ENCODE measurements at places on chromosomes 6 and 20.

DNA sequence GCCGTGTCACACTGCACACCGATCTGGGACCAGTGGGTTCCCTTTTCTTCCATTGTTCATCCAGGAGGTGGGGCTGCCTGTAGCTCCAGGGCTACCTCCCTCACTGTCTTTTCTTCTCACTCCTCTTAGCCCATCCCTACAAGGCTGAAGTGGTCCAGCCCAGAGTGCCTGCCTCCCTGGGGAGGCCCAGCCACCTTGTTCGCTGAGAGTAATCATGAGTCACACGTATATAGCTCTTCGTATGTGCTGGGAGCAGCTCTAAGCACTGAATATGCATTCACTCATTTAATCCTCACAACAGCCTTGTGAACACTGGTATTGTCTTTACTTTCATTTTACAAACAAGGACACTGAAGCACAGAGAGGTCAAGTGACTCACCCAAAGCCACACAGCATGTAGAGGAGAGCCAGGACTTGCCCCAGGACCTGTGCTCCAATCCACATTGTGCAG lies 14.7 kb upstream of the CCDC167 start:
- DNase-seq, result no peak

DNA sequence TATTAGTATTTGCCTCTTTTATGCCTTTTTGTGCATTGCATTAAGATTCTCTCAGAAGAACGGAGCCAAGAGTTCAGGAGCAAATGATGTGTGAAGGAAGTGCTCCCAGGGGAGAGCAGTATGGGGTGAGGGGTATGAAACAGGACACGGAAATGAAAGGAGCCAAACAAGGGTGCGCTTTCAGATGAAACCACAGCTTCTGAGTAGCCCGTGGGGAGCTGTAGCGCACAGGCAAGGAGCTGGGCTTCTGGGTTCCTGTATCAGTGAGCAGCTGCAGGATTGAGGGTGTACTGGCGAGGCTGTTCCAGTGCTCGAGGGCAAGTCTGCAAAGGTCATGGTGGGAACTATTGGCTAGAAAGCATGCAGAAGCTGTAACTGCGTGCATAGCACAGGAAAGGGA lies 25.4 kb downstream of the ANKEF1 start:
- DNase-seq, result no peak

GRCh38 chr6:151763303-151763702 lies 44.2 kb upstream of the ESR1 start:
- no peak for DNase-seq

GRCh38 chr6:170365121-170365520 lies 58.6 kb downstream of the FAM120B start:
- no peak for DNase-seq

DNA sequence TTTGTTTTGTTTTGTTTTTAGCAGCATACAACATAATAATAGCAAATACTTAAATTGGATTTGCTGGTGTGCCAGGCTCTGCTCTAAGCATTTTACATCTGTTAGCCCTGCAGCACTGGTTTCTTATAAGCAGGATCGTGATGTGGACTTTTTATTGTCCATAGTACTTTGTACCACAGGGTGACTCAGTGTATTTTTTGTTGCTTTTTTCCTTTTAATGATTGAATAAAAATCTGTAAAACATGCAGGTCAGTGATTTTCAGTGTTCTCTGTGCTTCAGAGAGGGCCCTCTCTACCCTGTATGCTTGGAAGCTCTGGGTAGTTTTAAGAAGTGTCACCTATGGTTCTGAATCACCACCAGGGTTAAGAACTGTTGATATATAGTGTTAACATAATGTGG lies 4.0 kb downstream of the NT5DC1 start:
- no peak for DNase-seq

- no peak for DNase-seq
Measured at GRCh38 chr6:138038142-138038870, 68.9 kb downstream of the PERP start.

DNA sequence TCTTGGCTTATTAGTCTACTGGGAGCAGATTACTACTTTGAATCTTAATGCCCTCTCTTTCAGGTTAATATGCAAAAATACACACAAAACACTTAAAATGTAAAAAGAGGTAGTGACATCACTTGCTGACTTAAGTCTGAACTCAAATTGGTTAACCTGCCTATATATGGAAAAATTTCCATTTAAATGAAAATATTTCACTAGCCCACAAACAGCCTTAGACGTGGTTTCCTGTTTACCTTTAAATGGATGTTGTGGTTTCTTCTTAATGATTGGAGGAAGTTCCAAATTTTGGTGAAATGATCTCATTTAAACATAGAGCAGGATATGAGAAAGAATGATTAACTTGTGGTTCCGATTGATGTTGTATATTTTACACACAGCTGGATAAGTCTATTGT lies 553.7 kb downstream of the CD109 start:
- DNase-seq, result no peak

DNA sequence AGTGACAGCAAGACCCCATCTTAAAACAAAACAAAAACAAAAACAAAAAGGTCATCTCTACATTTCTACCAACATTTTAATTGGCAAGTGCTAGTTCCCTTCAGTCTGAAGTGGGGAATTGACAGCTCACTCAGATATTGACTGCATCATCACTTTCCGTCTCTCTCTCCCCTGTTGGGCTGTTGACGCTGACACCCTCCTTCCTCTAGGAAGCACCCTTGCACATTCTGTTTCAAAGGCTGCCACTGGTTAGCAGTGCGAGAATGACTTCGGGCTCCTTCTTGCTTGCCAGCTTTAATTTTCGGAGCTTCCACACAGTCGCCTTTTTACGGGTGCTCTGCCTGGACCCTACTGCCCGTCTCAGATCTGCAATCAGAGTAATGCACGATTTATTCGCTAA lies 96.6 kb upstream of the INSM1 start:
- DNase-seq, result no peak

- no peak for DNase-seq
Measured at GRCh38 chr20:22773344-22773743, 189.0 kb upstream of the FOXA2 start.

GRCh38 chr20:10336959-10337729 lies 96.9 kb downstream of the MKKS start:
- DNase-seq, result no peak

GRCh38 chr6:158501360-158502262 lies 58.3 kb upstream of the TMEM181 start:
- DNase-seq, result no peak

DNA sequence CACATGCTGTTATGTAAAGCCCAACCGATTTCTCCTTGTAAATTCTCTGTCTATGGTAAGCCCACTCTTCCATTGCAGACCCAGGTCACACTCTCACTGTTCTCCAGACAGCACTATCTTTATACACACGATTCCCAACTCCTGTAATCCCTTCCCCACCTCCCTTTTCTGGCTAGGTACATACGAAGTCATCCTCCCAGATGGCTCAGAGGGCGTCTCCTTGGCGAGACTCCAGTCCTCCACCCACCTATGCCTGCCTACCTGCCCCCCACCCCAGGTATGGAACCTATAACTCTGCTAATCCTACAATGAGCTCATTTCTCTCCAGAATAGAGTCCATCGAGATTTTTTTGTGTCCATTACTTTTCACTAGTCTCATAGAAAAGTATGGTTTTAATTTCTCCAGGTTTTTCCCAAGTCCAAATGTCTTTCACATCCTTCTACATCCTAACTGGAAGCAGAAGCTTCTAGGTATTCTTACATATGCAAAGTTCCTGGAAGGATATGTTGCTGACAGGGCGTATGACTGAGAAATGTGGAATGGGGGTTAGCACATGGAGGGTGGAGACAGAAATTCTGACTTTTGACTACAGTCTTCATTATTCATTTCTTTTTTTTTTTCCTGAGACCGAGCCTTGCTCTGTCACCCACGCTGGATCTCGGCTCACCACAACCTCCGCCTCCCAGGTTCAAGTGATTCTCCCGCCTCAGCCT lies 22.8 kb downstream of the SCML4 start:
- DNase-seq, result peak; percentile 41

GRCh38 chr20:37285664-37286374 lies 3.6 kb upstream of the MANBAL start:
- DNase-seq, result no peak

GRCh38 chr6:160238761-160239751 lies 19.6 kb downstream of the SLC22A2 start:
- DNase-seq, result no peak

DNA sequence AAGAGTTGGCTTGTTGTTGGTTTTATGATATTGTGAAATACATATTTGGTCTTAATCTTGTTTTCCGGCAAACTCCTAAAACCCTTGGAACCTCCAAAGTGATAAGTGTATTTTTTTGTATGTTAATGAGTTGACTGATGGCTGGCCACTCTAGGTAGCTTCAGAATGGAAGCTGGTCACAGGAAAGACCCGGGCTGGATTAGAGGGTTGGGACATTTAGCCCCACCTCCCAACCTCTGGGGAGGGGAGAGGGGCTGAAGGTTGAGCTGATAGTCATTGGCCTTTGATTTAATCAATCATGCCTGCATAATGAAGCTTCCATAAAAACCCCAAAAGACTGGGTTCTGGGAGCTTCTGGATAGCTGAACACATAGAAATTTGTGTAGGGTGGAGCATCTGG lies 42.7 kb downstream of the SASH1 start:
- DNase-seq, result no peak

Data from stimulated activated effector memory CD8-positive, alpha-beta T cell treated with anti-CD3 and anti-CD28 coated beads, Interleukin-12 subunit alpha, Interleukin-12 subunit beta, amount 100 ng/mL, for 72 hours (primary cell).